ENCODE measurements at places on chromosomes 3 and 15.

GRCh38 chr3:151002003-151002981 lies 29.8 kb upstream of the CLRN1 start:
- no peak for DNase-seq

GRCh38 chr3:23923786-23924185 lies 6.9 kb downstream of the RPL15 start:
- DNase-seq = peak; percentile 81

DNA sequence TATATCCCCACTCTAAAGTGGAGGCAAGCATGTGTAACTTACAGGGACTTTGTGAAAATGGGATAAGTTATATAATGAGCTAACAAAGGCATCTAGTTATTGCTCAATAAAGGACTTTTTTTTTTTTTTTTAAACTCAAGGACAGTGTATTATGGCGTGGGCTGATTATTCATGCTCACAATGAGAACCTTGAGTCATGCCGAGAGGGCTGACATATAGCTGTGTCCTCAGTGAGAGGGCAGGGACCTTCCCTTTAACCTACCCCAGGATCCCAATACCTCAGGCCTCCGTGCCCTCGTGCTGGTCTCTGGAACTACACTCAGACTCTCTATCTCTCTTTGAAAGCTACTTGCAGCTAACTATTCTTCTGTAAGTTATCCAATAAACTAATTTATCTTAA lies 319.9 kb upstream of the ICE2 start:
- peak; percentile 54 for DNase-seq

DNA sequence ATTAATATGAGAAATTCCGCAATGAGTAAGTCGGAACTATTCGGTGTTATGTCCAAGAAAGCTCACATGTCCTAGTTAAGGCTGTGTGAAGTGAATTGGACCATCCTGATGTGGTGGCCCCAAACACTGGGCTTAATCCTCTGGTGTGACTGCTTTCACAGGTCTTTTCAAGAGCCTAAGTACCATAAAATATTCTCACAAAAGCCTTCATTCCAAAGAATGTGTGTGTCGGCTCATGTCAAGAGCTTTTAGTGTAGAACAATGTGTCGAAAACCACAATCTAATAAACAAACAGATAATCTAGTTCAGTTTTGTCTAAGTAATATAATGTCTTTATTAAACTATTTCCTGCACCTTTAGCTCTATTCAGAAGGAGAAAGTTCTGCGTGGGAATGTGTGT lies 311.4 kb downstream of the LPP start:
- peak; percentile 54 for DNase-seq

- no peak for DNase-seq
These were observed 54.6 kb downstream of the CCR3 start for GRCh38 chr3:46296826-46297225.

DNA sequence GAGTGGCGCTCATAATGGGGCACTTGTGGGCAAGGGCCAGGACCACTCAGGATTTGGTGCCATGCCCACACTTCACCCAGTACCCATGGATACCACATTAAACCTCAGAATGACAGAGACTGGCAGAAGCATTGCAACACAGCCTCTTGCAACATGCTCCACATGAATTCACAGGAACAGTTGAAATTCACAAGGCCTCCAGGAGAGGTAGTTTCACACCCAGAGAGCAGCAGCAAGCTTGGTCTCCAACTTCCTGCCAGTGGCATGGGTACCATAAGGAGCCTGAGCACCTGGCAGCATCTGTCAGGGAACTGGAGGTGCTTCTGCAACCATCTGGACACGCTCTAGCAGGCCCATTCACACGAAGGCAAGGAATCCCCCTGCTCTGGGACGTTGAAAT lies 101.0 kb downstream of the OSBPL10 start:
- peak; percentile 3 for DNase-seq

- DNase-seq = no peak
These were observed 141.5 kb downstream of the RORA start for GRCh38 chr15:61087573-61087972.

DNA sequence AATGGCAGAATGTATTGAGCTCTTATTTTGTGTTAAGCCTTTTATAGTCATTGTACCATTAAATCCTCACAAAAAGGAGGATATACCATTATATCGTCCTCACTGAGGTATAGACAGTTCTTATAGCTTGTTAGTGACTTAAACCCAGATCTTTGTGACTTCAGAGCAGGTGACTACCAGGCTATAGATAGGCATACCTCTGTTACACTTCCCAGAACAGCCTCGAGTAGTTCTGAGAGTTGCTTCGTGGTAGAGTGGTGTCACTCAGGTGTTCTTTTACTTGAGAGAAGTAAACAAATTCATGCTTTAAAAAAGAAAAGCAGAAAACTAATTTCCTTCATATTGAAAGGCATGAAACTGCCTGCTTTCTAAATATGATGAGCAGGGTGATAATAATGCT lies 59.9 kb downstream of the SEC22A start:
- no peak for DNase-seq

DNA sequence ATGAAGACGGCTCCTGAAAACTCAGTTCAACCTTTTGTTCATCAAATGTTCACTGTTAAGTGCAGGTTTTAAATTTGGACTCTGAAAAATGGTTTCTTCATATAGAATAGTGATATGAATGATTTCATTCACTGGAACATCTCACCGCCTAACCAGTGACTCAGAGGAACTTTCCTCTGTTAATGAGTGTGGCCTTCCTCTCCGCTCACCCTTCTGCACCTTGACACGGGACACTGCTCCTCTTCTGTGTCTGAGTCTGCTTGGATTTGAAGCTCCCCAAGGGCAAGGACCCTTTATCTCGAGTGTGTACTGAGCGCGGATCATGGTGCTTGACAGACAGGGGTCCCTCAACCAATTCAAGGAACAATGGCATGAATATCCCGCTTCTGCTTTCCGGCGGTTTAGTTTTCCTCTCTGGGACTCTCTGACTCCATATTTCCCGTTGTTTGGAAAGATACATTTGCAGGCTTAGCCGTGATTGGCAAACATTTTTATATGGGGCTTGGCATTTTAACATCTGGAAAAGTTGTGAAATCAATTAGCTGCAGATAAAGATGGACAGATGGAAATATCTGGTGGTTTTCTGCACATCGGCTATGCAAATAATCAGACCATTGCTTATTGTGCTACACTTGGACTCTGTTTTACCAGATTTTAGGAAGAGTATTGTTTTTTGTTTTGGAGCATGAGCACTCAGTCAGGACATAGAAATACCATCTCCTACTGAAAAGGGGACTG lies 20.9 kb downstream of the KBTBD8 start:
- no peak for DNase-seq

GRCh38 chr15:98952381-98952803 lies 55.2 kb downstream of the PGPEP1L start:
- no peak for DNase-seq

DNA sequence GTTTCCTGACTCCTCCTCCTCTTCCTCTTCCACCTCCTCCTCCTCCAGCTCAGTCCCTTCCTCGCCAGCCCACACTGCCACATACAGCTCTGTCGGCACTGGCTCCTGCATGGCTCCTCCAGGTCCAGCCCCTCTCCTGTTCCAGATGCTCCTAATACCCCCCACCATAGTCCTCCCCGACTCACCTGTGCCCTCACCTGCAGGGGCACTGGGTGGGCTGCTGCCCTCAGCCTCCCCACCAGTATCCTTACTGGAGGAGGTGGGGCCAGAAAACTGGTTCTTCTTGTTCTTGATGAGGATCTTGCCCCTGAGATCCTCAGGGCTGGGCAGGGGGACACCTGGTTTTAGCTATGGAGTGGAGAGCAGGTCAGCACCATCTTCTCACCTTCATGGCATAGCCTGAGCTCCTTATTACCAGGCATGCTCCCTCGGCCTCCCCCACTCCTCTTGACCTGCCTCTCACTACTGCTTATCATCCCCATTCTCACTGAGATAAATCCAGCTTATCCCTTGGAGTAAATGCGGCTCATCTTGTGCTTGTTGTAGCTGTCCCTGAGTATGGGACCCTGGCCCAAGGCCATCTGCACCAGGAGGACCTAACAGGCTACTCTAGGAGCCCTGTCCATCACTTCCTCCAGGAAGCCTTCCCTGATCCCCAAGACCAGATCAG lies 11.0 kb downstream of the PLCB2 start:
- DNase-seq = no peak

GRCh38 chr15:40828447-40829036 lies at the start of gene PPP1R14D:
Gene PPP1R14D, minus strand, starts transcription at chr15:40828708. Its CDS starts 67 bp downstream, at chr15:40828641.
- DNase-seq = no peak

Data from EH (cell line).